AG09319 (cell line): ENCODE measurements at places on chromosomes 11 and 22.

- DNase-seq: peak; percentile 4
Observed at GRCh38 chr11:84564180-84564866, 1062.8 kb downstream of the DLG2 start.

- DNase-seq: no peak
Observed at GRCh38 chr22:40507491-40507890, 129.0 kb downstream of the MRTFA start.

GRCh38 chr11:82559609-82560008 is 174.1 kb downstream of the FAM181B start:
- DNase-seq: no peak

GRCh38 chr11:75402002-75402773 is 2.9 kb downstream of the RPS3 start:
- no peak for DNase-seq

GRCh38 chr22:32539631-32540421 is 65.2 kb downstream of the FBXO7 start:
- DNase-seq: no peak

GRCh38 chr11:40291741-40292140 is 1167.7 kb downstream of the LRRC4C start:
- DNase-seq: no peak

DNA sequence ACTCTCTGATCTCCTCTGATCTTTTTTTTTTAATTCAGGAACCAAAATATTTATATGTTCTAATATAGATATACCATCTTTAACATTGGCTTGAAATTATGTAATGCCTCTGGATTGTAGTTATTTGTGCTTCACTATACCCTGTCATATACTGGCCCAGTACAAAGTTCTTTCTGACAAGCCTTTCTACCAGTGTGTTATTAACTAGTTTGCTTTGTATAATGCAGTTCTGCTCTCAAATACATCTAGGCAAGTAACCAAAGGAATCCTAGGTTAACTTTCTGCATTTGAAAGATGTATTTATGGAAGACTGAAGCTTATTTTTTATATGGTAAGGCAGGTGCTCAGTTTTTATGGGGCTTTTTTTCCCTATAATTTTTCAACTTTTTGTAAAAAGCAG is 36.1 kb downstream of the ARHGEF12 start:
- DNase-seq: no peak

- peak; percentile 44 for DNase-seq
Observed at GRCh38 chr22:23856721-23857605, 712 bp upstream of the SLC2A11 start.
